ENCODE measurements at places on chromosomes 5 and 9.
A peak's percentile ranks its signal among the peaks of the same experiment; 100 is the strongest.

GRCh38 chr5:1831677-1832313, 30.6 kb downstream of the NDUFS6 start:
- no peak for DNase-seq

GRCh38 chr9:133370685-133371084, 5.2 kb downstream of the SURF4 start:
- peak; percentile 56 for DNase-seq

- DNase-seq = peak; percentile 20
Measured at GRCh38 chr9:16179566-16179965, 626.7 kb downstream of the CCDC171 start.

DNA sequence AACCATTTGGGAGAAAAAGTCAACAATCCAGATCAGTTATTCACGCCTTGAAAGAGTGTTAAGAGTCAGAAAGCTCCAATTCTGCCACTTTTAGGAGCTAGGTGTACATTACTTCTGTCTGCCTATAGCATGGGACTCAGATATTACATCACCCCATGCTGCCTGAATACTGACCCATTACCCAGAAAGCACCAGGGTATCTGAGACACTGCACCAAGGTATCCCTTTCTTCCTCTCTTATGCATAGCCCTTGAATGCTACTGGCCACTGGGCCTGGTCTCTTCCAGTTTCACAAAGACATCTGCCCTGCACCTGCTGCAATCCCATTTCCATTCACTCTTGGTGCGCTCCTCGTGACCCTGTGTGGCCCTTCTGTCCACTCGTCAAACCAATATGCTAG, 2.6 kb downstream of the STRBP start:
- no peak for DNase-seq

GRCh38 chr9:99103901-99104458, 933 bp upstream of the TGFBR1 start:
- DNase-seq = no peak

DNA sequence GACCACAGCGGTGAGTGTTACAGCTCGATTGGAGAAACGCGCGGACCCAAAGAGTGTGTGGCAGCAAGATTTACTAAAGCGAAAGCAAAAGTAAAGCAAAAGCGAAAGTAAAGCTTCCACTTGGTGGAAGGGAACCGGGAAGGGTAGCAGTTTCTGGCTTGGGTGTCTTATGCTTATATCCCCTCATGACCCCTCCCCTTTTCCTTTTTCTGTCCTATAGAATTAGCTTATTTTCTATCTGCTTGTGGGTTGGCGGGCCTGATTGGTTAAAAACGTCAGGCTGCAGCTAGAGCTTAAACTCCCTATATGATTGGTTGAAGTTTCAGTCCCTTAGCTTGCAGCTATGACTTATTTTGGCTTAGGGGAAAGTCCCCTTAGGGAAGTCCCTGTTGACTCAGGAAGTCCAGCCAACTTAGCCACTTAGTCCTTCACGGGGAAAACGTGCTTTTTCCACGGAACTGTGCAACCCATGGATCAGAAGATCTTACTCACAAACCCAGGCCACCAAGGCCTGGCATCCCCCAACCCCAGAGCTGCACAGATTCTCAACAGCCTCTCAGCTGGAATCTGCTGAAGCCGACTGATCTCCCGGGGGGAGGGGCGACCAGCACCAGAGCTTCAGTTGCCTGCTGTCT, 114.2 kb upstream of the ADAMTS16 start:
- no peak for DNase-seq

GRCh38 chr5:56229111-56229510, 4.0 kb downstream of the ANKRD55 start:
- DNase-seq = no peak

- no peak for DNase-seq
Measured at GRCh38 chr9:94445863-94446262, 109.0 kb upstream of the PCAT7 start.

Measured in CD4-positive, alpha-beta T cell treated with Interleukin-15 for 1 hour (primary cell).